Stimulated activated CD4-positive, alpha-beta T cell treated with anti-CD3 and anti-CD28 coated beads, TNF-alpha, amount 100 ng/mL, for 4 hours (primary cell): ENCODE measurements at places on chromosomes 6 and 20.

- DNase-seq = no peak
Measured at GRCh38 chr6:16967470-16967817, 134.4 kb upstream of the STMND1 start.

- DNase-seq = no peak
Measured at GRCh38 chr6:32785781-32786533, 22.6 kb upstream of the HLA-DQB2 start.

- no peak for DNase-seq
Measured at GRCh38 chr6:24927985-24928745, 7.6 kb downstream of the RIPOR2 start.

GRCh38 chr6:22413681-22414311, 117.0 kb upstream of the PRL start:
- no peak for DNase-seq

- DNase-seq = no peak
Measured at GRCh38 chr20:10537850-10538480, 102.9 kb downstream of the SLX4IP start.

- DNase-seq = no peak
Measured at GRCh38 chr6:98946879-98947410, 801 bp downstream of the FBXL4 start.
